Amniotic stem cell (primary cell): ENCODE measurements at places on chromosomes 2 and 18.

DNA sequence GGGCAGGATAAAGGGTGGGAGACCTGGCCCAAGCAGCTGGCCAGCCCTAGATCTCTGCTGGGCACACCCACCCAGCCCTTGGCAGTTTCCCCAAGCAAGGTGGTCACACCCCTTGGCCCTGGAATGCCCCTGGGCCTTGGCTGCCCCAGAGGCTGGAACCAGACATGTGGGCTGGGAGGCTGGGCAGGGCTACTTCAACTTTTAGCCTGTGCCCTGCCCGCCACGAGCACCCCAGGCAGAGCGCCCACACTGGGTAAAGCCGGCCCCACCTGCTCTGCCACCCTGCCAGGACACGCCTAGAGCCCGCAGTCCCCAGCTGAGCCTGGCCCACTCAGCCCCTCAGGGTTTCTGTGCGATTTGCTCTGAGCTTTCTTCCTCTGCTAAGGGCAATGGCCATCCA lies 119.7 kb upstream of the SMAD2 start:
- DNase-seq, result no peak

DNA sequence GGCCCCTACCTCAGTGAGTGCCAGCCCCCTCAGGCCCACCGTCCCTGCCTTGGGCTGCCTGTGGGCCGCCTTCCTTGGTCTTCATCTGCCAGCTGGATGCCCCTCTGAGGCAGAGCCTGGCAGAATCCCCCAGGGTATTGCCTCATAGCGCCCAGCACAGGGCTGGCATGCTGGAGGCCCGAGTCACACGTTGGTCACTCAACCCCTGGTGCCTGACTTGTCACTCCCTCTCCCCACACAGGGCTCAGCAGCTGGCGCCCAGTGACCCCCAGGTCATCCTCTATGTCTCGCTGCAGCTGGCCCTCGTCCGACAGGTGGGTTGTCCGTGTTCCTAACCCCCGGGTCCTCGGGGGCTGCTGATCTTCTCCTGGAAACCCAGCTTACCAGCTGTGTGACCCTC lies 108.4 kb upstream of the MCFD2 start:
- no peak for DNase-seq

DNA sequence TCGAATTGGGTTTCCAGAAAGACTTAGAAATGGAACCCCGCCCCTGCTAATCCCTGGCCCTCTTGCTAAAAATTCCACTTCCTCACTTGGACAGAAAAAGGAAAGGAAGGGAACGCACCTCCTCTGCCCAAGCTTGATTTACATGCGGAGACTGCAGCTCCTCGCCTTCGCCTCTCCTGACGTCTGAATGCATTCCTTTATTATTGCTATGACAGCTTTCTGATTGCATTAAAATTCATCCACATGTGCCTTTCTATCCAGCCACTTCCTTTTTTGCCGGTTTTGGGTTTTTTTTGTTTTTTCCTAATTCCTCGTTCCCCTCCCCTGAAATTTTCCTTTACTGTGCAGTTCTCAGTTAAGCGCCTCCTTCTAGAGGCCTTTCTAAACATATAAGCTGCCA lies 287.8 kb downstream of the CELF4 start:
- no peak for DNase-seq

DNA sequence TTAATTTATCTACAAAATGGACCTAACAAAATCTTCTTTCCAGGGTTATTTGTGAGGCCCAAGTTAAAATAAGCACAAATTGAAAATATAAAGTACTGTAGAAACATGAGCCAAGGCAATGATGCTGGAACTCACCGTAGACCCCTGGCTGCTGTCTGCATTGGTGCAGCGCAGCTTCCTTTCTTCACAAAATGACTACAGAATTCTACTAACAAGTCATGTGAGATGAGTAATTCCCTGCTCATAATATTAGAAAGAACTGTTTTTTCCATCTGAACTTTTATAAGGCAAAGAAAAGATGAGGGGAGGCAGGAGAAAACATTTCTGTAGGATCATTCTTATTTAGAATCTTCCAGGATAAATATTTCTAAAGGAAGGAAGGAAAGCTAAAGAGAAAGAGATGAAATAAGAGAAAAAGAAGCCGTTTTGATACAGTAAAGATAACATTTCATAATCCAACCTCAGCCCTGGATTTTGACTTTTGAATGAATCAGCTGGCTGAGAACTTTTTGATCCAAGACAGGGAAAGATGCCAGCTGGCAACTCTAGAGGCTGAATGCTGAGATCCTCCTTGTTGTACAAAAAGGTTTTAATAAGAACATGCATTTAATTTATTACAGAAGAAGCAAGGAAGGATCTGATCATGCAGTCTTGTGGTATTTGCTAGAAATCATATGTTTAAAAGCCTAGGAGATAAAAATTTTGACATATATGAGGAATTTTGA lies 183.9 kb upstream of the KLHL14 start:
- no peak for DNase-seq

GRCh38 chr2:160408173-160408958 lies 85.2 kb downstream of the RBMS1 start:
- no peak for DNase-seq

DNA sequence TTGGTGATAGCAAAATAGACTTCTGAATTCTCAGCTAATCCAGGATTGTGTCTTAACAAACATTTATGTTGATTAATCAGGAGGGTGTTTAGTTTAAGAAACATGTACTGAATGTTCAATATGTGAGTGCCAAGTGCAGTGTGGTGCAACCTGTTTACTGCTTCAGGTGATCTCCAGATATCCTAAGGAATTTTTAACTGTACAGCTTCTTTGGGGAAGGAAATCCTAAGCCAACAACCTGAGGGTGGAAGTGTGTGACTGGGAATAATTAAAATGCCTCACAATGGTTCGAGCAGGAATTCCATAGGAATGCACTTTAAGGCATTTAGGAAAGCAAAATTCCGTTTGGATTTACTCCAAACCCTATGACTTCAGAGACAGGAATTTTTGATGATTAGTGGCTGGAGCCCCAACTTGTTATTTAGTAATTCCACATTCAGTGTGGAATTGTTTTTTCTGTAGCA lies 16.4 kb downstream of the CRIM1 start:
- no peak for DNase-seq

GRCh38 chr2:219459460-219460311 lies 25.0 kb downstream of the SPEG start:
- DNase-seq, result no peak

- no peak for DNase-seq
These were observed 67.0 kb downstream of the SP3 start for GRCh38 chr2:173898178-173898668.

DNA sequence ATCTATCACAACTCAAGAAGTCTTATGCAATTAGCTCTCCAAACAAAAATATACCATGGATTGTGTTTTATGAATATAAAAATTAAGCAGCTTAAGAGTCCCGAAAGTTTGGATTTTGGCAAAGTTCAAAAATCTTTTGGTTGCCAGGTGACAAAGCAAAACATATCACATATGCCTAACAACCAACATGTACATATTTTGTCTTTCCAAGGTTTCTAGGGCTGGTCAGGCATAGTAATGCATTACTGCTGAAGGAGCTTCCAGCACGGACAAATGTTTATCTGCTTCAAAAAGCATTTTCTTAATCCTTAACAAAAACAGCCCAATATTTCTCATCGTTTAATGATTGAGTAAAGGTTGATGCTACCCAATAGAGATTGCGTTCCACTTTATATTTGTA lies 1327.1 kb upstream of the ZEB2 start:
- DNase-seq, result no peak

GRCh38 chr2:47916412-47916811 lies 10.1 kb upstream of the FBXO11 start:
- no peak for DNase-seq

GRCh38 chr2:237876951-237877491 lies 17.6 kb downstream of the RAMP1 start:
- DNase-seq, result no peak

- DNase-seq, result no peak
These were observed 66.3 kb downstream of the LIPG start for GRCh38 chr18:49628119-49628518.

DNA sequence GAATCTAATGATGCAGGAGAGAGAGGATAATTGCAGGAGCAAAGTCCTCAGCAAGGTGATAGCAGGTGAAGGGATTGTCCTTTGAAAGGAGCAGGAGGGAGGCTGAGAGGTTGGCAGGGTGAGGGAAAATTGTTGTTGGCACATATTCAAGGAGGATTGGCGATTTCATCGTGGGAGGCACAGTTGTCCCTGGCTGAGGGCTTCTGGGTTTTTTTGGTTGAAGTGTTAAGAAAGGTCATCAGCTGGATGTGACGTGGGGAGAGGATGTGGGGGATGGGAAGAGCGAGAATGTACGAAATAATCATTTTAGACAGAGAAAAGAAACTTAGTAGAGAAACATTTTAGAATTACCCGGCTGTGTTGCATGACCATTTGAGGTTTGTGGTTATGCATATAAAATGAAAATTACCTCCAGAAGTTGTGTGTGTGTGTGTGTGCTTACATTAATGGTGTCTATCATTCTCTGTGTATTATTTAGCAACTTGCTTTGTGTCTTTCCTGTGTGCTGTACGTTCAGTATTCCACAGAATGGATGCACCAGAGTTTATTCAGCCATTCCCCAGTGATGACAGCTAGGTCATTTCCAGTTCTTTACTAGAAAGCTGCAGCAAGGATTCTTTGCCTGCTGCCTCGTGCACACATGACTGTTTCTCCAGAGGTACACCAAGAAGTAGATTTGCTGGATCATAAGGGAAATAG lies 67.6 kb downstream of the SDC1 start:
- DNase-seq, result no peak

DNA sequence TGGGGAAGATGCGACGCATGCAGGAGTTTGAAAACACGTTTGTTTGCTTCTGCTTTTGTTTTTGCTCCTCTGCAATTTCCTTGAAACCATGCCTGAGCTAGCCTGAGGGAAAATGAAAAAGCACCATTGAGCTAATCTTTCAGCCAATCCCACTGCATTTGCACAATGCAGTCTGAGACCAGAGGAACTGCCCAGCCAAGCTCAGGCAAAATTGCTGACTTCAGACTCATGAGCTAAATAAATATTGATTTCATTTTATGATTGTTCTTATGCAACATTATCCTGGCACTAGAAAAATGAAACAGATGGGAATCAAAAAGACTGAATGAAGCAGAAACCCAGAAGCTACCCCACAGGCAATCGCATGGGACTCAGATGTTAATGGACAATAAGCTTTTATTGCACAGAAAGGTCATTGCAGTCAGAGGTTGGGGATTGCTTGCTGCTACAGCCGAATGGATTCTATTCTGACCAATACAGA lies 37.0 kb downstream of the TPRKB start:
- DNase-seq, result no peak

DNA sequence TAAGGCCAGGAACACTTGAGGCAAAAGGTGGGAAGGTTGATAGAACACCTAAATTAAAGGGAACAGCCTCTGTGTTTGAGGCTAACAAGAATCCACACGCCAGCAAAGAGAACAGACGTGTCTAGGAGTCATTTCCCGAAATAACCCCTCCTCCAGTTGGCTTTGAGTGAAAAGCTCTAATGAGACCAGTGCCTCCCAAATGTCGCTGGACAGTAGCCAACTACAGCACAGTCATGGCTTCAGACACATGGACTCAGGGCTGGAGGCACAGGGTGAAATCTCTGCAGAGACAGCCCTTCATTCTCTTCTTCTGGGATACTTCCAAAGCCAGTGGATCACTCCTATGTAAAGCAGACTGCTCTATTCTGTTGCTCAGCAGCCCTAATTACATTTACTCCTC lies 49.6 kb downstream of the SOWAHC start:
- peak; percentile 1 for DNase-seq

DNA sequence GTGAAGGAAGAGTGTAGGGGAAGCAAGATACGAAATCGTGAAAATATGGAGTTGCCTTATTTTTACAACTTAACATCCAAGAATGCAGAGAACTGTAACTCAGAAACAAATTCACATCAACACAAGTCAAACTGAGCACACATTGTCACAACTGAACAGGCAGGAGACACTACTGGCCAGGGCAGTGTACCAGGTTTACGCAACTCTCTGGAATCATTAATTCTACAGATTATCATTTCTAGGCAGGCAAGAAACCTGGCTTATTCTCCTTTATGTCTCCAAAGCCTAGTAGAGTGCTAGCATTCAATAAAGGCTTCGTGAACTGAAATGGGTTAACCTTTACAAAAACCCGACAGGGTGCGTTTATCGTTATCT lies 584 bp downstream of the COA5 start:
- no peak for DNase-seq

DNA sequence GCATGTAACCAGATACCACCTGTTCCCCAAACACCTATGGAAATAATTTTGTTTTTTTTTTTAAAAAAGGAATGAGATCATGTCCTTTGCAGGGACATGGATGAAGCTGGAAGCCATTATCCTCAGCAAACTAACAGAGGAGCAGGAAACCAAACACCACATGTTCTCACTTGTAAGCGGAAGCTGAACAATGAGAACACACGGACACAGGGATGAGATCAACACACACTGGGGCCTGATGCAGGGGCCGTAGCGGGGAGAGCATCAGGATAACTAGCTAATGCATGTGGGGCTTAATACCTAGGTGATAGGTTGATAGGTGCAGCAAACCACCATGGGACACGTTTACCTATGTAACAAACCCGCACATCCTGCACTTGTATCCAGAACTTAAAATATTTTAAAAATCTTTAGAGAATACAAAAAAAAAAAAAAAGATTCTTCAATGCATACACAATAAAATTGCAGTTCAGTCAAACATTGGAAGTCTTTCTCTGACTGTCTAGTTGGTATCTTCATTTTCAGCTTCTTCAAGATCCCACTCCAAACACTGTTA lies 11.6 kb upstream of the CASP10 start:
- DNase-seq, result no peak

DNA sequence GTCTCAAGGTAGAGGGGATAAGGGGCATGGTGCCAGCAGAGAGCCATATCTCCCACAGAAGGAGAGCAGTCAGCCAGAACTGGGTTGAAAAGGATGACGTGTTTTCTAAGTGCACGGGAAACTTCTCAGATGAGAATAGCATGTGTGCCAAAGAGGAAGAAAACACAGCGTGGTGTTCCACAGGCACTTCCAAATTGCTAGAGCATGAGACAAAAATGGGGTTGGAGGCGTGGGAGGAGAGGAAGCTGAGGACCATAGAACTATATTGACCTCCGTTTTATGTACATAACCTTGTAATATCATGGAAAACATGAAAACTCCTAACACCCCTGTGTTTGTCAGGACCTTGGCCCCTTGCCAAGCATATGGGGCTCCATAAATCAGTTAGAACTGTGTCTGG lies 682.7 kb upstream of the RAB6C start:
- no peak for DNase-seq
